ENCODE measurements at places on chromosomes 16 and 17. TPM values are rescaled to one million over a fixed set of nuclear protein-coding genes. Genes with fewer than 3 reads are reported as not detected.

IGF2BP1 gene
- total RNA-seq = 2.4 TPM

GRCh38 chr16:88822281-88823040 lies 10.7 kb upstream of the APRT start:
- H3K27me3 ChIP-seq = no peaks in the 10 kb centered on the region
- H3K4me1 ChIP-seq = no peaks in the 10 kb centered on the region
- no peaks in the 10 kb centered on the region for H3K36me3 ChIP-seq
- no peak for DNase-seq
- H3K27ac ChIP-seq = no peak overlapping the region

- H3K27me3 ChIP-seq = no peaks in the 10 kb centered on the region
- no peak for DNase-seq
- no peak overlapping the region for H3K4me3 ChIP-seq
- H3K27ac ChIP-seq = no peak overlapping the region
- H3K4me1 ChIP-seq = no peaks in the 10 kb centered on the region
Measured at GRCh38 chr17:66461343-66461995, 159.1 kb downstream of the PRKCA start.

DNA sequence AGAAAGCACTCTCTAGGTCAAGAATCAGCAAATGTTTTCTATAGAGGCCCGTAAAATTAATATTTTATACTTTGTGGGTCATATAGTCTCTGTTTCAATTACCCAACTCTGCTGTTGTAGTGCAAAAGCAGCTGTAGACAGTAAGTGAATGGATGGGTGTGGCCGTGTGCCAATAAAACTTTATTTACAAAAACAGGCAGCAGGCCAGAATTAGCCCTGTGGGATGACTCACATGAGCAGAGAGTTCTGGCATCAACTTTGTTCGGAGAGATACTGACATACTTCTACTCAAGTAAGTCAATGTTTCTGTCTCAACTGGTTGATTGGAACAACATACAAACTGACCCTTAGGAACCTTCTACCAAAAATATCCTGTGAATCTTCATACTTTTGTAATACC lies 616.2 kb downstream of the MAF start:
- no peak overlapping the region for H3K27ac ChIP-seq
- DNase-seq = no peak
- H3K4me3 ChIP-seq = no peak overlapping the region
- no peaks in the 10 kb centered on the region for H3K36me3 ChIP-seq
- H3K27me3 ChIP-seq = no peaks in the 10 kb centered on the region

NTN3 gene
- not detected for total RNA-seq

DNA sequence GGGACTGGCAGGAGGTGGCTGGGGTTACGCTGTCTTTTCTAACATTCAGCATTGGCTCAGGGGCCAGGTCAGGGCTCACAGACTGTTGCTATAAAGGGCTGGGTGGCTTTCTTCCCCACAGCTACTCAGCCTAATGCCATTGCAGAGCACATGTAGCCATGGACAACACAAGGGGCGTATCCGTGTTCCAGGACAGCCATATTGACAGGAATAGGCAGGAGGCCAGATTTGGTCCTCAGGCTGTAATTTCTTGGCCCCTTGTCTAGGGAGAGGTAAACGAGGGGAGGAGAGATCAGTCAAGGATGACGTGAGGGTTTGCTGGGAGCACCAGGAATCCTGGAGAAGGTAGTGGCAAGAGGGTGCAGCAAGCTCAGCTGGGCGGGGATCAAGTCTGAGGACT lies 21.2 kb upstream of the MYO15B start:
- no peaks in the 10 kb centered on the region for H3K27me3 ChIP-seq
- H3K36me3 ChIP-seq = no peaks in the 10 kb centered on the region
- H3K27ac ChIP-seq = no peak overlapping the region
- H3K4me3 ChIP-seq = no peak overlapping the region

RMI2 gene
- total RNA-seq = 39.2 TPM

DNA sequence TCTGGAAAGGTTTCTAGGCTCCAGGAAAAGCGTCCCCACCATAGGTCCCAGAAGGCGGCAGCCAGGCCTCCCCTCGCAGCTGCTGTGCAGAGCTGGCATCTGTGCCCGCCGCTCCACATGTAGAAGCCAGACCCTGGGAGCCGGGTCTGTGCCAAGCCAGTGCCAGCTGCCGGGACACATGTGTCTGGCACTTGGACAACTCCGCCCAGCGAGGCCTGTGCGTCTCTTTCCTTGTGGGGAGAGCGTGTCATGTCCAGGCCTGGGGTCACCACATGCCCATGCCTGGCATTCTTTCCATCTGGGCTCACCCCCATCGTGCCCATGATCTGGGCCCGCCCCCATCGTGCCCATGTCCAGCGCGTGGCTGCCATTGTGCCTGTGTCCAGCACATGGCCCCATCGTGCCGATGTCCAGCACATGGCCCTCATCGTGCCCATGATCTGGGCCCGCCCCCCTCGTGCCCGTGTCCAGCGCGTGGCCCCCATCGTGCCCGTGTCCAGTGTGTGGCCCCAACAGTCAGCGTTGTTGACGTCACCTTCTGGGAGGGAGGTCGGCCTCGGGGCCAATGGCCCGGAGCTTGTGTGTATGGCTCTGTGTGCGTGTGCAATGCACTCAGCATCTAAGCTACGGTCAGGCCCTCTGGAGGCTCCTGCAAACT lies 13.3 kb upstream of the ACSF3 start:
- H3K27ac ChIP-seq = no peak overlapping the region
- DNase-seq = no peak
- no peaks in the 10 kb centered on the region for H3K36me3 ChIP-seq
- no peaks in the 10 kb centered on the region for H3K4me1 ChIP-seq

DNA sequence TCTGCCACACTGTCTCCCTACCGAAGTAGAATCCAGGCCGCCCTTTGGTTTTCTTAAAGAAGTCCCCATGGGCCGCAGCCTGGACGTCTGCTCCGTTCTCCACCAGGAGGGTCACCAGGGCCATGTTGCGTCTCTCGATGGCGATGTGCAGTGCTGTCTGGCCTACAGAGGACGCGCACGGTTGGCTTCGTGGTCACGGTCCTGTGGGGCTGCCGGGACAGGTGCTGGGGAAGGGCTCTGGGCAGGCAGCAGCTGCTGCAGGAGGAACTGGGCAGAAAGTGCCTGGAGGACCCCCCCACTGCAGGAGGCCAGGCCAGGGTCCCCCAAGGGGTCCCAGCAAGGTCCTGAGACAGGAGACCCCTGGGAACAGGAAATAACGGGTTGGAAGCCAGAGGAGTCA lies 19.0 kb downstream of the TRPV1 start:
- no peaks in the 10 kb centered on the region for H3K27me3 ChIP-seq
- H3K27ac ChIP-seq = no peak overlapping the region
- H3K36me3 ChIP-seq = no peaks in the 10 kb centered on the region
- DNase-seq = no peak
- no peaks in the 10 kb centered on the region for H3K4me1 ChIP-seq
- no peak overlapping the region for H3K4me3 ChIP-seq

DNA sequence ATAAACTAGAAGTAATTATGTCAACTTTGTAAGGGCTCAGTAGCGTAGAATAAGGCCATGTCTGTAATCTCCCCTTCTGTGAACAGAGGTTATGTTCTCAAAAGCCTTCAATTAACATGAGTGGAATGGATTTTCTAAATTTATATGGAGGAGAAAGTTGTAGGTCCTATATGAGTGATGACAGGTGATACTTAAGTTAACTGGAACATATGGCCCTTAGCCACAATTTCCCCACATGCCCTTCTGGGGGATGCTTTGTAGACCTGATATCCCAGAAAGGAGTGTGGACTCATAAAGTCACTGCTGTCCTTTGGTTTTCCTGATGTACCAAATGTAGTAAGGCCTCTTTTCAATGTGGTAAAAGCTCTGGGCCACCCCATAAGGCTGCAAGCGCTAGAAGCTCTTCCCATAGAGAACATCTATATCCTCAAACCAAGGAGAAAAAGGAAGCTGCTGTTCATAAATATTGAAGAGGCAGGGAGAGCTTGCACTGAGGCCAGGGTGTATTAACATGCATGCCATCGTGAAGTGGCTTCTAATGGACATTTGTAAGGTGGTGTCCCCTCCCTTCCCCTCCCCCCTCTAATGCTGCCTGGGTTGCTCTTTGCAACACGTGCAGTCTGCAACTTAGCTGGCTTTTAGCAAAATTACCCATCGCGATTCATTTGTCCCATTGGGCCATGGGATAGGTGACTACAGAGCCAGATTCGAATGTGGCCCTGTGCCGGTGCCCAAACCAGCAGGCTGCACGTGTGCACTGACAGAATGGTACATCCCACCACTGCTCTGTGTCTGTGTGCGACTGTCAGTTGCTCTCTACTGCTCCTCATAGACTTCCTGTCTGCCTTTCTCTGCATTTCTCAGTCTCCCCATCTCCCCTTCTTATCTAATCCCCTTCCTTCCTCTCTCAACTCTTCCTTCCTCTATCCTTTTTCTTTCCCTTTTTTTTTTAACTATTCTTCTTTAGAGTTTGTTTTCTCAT lies 269.0 kb downstream of the WWOX start:
- no peak for DNase-seq
- H3K27ac ChIP-seq = no peak overlapping the region
- no peak overlapping the region for H3K4me3 ChIP-seq
- no peaks in the 10 kb centered on the region for H3K27me3 ChIP-seq

OR2C1 gene
- not detected for total RNA-seq

DNA sequence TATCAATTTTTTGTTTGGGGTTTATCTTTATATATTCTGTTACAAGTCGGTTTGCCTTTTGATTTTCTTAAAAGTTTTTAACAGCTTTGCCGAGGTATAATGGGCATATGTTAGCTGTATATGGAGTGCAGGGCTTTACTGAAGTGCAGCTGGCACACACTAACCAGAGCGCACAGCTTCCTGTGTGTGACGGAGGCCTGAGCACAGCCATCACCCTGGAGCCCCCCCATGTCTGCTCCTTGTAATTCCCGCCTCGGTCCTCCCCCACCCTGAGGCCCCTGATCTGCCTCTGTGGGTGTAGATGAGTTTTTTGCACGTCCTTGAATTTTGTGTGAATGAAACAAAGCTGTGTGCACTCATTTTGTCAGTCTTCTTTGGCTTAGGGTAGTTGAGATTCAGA lies 60.1 kb upstream of the ZNF750 start:
- no peak overlapping the region for H3K4me3 ChIP-seq
- H3K36me3 ChIP-seq = peaks cover 26% of the 10 kb centered on the region
- H3K27ac ChIP-seq = no peak overlapping the region
- no peaks in the 10 kb centered on the region for H3K4me1 ChIP-seq
- H3K27me3 ChIP-seq = no peaks in the 10 kb centered on the region

DNA sequence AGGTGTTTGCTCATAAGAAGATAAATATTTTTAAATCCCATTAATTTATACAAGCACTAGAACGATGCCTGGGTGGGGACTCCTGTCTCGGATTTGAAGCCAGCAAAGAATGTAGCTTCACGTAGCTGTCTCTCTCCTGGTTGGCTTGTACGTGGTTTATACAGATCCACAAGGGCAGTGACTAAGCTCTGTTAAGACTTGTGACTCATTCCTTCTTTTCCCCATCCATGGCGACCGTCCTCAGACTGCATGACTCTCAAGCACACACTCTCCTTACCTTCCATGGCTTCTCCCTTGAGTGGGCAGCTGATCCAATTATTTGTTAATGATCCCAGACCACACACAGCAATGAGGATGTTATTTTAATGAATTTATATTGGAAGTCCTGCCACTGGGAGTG lies 679.7 kb upstream of the SOX9 start:
- no peak overlapping the region for H3K27ac ChIP-seq
- H3K27me3 ChIP-seq = no peaks in the 10 kb centered on the region
- no peak overlapping the region for H3K4me3 ChIP-seq
- H3K4me1 ChIP-seq = no peaks in the 10 kb centered on the region
- H3K36me3 ChIP-seq = no peaks in the 10 kb centered on the region

GRCh38 chr16:50469744-50470321 lies 78.4 kb upstream of the NKD1 start:
- H3K4me3 ChIP-seq = no peak overlapping the region
- no peak overlapping the region for H3K27ac ChIP-seq
- no peaks in the 10 kb centered on the region for H3K36me3 ChIP-seq

PTX4 gene
- not detected for total RNA-seq

DNA sequence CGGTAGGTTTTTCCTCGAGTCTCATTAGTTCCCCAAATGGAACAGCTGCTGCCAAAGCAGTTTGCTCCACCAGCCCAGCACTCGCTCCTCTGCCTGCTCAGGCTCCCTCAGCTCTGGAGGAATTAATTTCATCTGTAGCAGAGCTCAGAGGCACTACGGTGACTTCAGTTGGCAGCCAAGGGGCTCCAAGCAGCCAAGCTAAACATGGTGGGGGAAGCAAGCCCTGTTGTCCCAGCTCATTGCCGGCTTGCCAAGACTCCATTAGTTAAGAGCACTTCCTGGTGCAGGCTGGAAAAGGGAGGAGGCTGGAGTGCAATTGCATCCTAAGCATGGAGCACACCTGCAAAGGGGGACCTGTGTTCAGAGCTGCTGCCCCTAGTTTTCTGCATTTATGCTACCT lies 78.7 kb upstream of the GPRC5B start:
- no peak overlapping the region for H3K27ac ChIP-seq
- H3K27me3 ChIP-seq = no peaks in the 10 kb centered on the region

DNA sequence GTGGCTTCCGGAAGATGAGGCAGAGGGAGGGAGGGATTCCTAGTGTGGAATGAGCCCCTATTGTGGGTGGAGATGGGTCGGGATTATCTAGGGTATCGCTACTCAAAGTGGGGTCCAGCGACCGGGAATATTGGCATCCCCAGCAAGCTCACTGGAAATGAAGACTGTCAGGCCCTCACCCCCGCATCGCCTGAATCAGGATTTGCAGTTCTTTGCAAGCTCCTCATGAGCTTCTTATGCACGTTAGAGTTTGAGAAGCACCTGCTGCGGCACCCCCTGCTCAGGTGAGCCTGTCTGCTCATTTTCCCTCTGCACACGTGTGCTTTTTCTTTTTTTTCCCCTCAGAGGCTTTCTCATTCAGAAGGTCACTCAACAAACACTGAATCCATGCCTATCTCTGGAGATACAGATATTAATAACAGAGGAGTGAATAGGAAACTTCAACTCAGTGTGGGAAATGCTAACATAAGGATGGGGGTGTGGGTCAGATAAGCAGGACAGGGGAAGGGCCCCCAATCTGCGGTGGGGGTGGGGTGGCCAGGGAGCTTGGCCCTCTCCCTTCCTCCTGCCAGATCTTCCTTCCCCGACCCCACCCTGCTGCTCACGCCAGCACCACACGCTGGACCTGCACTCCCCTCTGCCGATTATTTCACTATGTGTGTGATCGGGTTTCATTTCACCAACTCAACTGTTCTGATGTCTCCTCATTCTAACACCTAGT lies 67.7 kb upstream of the NFAT5 start:
- peaks cover 11% of the 10 kb centered on the region for H3K4me1 ChIP-seq
- no peaks in the 10 kb centered on the region for H3K36me3 ChIP-seq
- no peak overlapping the region for H3K4me3 ChIP-seq
- H3K27ac ChIP-seq = no peak overlapping the region

Data from GM12878 (cell line).